Activated naive CD4-positive, alpha-beta T cell treated with Interleukin-2 at 50 U/mL for 16 hours (primary cell): ENCODE measurements at places on chromosomes 2 and 18.

DNA sequence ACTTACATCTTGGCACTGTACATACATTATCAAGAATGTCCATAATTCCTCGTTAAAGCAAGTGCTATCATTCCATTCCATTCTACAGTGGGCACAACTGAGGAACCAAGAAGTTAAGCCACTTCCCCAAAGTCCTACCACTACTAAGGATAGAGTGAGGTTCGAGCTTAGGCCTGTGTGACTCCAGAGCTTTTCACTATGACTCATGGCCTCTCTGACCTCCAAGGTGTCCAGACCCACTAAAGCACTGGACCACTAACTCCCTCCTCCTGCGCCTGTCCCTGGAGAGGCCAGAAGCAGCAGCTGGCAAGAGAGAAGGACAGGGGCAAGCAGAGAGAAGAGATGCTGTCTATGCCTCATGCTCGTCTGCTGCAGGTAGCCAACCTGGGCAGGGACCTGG is 117.0 kb downstream of the ZBTB7C start:
- DNase-seq = no peak

DNA sequence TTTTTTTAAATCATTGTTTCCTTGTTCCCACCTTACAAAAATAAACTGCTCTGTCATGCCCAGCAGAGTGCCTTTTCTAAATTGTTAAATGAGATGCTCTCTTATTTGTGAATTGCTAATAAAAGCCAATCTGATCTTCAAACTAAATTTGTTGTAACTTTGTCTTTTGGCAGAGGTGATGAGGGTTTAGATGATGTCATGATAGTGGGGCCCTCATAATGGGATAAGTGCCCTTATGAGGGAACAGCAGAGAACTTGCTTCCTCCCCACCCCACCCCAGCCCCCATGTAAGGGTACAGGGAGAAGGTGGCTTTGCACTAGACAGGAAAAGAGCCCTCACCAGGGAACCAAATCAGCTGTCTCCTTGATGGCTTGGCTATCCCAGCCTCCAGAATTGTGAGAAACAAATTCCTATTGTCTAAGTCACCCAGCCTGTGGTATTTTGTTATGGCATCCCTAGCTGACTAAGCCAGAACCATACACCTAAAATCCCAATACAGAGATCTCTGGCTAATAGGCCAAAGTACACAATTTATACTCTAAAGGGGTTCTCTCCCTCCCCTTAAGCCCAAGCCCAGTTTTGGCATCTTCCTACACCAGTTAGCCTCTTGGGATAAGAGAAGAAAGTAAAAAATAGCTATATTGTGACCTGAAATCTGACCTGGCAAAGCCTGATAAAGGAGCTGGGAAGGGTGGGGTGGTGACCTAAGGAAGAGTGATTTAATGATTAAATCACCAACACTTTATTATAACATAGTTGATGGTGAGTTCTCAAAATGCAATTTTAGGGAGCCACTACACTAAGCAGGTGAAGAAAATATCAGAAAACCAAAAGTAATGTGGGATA is 40.3 kb upstream of the HNRNPA3 start:
- no peak for DNase-seq

DNA sequence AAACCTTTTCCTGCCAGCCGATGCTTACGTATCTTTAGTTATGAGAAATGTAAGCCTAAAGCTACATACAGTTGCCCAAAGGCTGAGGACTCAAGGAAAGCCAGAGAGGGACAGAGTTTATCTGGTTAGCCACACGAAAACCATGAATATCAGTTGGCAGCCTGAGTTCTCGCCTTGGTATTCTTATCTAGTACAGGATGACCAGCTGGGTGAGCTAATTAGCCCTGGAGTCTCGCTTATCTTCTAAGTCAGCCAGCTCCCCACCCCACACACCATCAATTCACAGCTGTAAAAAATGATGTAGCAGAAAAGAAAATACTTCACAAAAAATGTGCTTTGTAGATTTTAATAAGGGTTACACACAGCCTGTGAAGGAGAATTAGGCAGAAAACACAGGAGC is 617.5 kb upstream of the SOX11 start:
- DNase-seq = no peak

GRCh38 chr2:11679016-11679415 is 9.0 kb upstream of the NTSR2 start:
- no peak for DNase-seq

DNA sequence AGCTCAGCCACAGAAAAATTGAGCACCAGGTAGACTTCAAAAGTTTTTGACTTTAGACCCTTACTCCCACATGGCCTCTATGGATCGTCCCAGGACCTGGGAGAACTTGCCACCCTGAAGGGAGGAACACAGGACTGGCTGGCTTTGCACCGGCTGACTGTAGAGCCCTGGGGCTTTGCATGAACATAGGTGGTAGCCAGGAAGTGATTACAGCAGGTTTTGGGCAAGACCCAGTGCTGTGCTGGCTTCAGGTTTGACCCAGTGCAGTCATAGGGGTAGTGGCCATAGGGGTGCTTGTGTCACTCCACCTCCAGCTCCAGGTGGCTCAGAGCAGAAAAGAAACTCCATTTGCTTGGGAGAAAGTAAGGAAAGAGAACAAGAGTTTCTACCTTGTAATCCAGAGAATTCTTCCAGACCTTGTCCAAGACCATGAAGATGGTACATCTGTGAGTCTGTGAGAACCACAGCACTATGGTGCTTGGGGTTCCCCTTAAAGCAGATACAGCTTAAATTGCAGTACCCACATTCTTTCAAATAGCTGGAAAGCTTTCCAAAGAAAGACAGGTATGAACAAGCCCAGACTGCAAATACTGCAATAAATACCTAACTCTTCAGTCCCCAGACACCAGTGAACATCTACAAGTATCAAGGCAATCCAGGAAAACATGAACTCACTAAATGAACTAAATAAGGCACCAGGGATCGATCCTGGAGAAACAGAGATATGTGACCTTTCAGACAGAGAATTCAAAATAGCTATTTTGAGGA is 13.0 kb upstream of the SESTD1 start:
- no peak for DNase-seq

GRCh38 chr2:176652300-176653182 is 383.3 kb downstream of the MTX2 start:
- no peak for DNase-seq

DNA sequence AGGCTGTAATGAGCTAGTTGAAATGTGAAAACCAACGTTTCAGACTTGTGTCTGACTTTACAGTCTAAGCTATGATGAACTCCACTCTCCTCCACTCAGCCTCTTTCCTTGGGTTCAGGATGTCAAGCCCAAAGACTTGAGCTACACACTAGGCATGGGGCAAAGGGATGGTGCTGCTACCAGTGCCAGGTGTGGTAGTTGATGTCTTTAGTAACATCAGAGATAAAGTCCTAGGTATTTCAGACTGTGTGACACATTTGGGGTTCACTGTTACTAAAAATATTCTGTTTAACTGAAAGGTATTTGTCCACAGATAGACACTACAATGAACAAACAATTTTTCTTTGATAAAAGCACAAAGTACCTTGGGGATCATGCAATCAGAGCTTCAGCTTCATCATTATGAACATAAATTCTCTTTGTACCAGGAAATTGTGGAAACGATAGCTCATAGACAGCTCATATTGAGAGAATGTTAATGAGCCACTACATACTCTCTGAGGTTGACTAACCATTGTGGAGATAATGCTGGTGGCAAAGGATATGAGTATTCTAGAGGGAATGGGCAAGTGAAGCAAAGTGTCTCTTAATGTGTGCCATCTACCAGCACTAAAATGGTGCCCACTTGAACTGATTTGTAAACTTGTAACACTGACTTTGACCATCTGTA is 253.7 kb upstream of the THUMPD2 start:
- DNase-seq = no peak

- no peak for DNase-seq
These were observed 129.6 kb upstream of the DNAJC10 start for GRCh38 chr2:182586426-182586825.

- DNase-seq = no peak
These were observed 401.5 kb downstream of the ARHGAP15 start for GRCh38 chr2:143530758-143531157.

DNA sequence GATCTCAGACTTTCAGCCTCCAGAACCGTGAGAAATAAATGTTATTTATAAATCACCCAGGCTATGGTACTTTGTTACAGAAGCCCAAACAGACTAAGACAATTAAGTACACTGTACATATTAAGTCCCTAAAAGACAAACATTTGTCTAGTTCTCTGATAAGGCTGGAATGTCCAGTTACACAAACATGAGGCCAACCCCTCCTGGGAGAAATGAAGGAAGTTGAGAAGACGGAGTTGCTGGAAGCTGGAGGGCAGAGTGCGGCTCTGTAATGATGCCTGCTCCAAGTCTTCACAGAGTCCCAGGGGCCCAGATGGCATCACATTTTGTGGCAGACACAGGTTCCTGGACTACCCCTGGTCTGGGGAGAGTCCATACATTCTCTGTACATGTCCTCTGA is 79.2 kb upstream of the ST8SIA3 start:
- no peak for DNase-seq

DNA sequence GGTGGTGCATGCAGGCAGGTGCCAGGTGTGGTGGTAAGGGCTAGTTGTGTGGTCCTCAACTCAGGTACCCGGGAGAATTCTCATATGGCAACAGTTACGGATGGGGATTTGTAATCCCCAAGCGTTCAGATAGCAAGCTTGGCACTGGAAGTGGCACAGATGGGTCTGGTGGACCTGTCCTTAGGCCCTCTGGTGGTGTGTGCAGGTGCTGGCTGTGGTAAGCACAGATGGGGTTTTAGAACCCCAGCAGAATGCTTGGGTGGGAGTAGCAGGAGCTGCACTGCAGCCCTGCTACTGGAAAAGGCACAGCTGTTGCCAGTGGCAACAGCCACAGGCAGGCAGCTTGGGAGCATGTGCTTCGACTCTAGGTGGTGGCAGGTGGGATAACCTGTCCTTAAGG is 948.2 kb upstream of the FAM98A start:
- no peak for DNase-seq

DNA sequence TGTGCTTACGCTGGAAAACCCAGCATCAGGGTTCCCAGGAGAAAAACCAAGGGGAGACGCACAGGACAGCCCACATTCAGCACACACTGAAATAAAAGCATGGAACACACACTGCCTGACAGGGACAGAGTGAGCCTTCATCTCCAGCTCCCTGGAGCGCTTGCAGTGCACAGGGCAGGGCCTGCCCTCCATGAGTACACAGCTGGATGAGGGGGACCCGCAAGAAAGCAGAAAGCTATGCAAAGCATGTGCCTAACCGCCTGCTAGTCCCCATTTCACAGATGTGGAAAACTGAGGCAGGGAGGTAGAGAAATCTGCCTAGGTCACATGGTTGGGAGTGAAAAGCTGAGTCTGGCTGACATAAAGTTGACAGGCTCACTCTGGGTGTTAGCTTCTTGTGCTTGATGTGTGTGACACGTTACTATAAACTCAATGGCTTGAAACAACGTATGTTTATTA is 187.1 kb downstream of the HDAC4 start:
- no peak for DNase-seq

GRCh38 chr2:21249367-21249766 is 125.6 kb downstream of the TDRD15 start:
- DNase-seq = no peak

GRCh38 chr2:208479342-208479741 is 72.8 kb downstream of the PTH2R start:
- no peak for DNase-seq

- DNase-seq = no peak
These were observed 50.2 kb upstream of the KCNE4 start for GRCh38 chr2:223001797-223002175.

DNA sequence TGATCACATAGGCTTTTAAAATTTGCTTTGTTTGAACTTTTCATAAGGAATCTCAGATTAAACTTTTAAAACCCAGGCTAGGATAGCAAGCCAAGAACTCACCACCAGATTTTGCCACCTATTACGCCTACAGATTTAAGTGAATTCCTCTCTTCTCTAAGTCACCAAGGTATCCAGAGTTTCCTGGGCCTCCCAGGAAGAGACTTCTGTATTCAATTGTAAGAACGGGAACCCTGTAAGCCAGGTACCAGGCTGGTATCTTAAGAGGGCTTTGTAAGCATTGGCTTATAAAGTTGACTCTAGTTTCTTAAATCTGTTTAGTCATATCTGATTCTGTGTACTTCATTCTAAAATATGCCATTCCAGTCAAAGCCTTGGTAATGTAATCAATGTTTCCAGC is 285.1 kb downstream of the MBD5 start:
- no peak for DNase-seq

DNA sequence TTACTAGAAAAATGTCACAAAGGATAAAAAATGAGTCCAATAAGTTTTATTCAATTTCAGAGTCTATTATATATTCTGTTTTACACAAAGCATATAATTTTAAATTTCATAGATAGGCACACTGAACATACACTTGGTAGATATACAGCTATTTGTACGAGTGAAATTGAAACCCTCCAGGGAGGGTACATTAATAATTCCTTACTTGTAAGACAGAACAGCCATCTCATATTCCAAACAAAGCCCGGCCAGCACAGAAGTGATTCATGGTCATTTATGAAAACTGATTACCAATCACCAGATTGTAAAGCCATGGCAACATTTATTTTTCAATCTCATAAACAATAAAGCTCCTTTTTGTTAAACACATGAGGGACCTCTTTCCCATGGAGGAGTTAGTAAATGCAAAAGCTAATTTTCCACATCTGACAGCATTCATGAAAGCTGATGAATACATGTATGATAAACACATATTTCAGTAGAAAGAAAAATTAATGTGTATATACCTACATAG is 190.6 kb downstream of the TDRD15 start:
- DNase-seq = no peak

- DNase-seq = no peak
These were observed 33.2 kb upstream of the SLC40A1 start for GRCh38 chr2:189613650-189614420.

GRCh38 chr18:9653390-9653789 is 39.0 kb upstream of the PPP4R1 start:
- DNase-seq = no peak

DNA sequence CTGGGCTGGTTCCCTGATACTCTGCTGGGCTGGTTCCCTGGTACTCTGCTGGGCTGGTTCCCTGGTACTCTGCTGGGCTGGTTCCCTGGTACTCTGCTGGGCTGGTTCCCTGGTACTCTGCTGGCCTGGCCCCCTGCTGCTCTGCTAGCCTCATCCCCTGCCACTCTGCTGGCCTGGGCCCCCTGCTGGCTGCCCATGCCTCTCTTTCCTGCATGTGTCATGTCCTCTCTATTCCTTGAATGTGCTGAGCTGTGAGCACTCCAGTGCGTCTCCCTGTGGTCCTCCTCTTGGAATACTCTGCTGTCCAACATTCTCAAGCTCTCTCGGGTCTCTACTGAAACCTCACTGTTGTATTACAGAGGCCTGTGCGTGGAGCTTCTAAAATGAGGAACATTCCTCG is 216.3 kb downstream of the RNF144A start:
- DNase-seq = no peak
